Activated CD8-positive, alpha-beta memory T cell treated with anti-CD3 and anti-CD28 coated beads for 4 hours (primary cell): ENCODE measurements at places on chromosomes 12 and 14.

DNA sequence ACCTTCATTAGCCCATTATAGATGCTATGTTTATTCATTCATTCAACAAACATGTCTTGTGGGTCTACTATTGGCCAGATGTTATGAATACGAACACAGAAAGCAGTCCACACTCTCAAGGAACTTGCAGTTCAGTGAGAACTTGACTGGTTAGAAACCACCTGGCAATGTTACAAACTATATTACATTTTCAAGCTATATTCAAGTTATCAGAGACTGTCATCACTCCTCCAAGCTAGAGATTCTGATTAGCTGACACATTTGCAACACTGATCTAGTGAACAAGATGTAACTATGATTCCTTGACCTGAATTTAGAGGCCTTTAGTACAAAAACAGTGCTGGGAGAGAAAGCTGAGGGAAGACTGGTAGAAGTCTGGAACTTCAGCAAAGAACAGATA is 170.7 kb upstream of the EEA1 start:
- DNase-seq, result no peak

DNA sequence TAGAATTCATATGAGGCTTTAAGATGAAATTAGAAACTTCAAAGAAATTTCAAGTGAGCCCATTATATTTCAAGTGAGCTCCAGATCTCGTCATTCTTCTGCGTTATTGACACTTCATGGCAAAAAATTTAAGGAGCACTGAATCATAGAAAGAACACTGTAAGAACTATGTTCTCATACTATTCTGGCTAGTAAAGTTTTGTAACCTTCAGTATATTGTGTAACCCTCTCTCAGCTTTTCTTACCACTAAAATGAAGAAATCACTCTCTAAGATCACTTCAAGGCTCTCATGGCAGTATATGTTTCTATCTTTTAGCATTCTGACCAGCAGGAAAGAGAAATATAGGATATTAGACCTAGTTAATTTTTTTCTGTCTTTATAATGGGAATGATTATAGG is 6.3 kb downstream of the GPHN start:
- no peak for DNase-seq

GRCh38 chr12:123041042-123041531 is 60.6 kb downstream of the ARL6IP4 start:
- no peak for DNase-seq

GRCh38 chr12:23752245-23752644 is 197.2 kb downstream of the SOX5 start:
- DNase-seq, result no peak

DNA sequence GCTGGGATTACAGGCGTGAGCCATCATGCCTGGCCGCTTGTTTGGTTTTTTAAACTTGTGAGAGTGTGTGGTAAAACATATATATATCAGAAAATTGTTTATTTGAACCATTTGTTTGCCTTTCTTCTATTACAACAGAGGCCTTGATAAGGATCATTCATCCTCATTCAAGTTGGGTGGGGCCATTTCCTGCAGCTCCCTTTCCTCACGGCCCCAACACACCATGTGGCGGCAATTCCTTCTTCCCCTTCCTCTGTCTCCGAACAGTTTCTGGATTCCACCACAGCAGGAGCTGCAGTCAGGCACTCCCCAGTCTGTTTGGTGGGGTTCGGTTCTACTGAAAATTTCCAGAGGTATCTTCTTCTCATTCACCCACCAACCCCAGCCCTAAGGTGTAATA is 42.0 kb upstream of the RASSF3 start:
- DNase-seq, result no peak

DNA sequence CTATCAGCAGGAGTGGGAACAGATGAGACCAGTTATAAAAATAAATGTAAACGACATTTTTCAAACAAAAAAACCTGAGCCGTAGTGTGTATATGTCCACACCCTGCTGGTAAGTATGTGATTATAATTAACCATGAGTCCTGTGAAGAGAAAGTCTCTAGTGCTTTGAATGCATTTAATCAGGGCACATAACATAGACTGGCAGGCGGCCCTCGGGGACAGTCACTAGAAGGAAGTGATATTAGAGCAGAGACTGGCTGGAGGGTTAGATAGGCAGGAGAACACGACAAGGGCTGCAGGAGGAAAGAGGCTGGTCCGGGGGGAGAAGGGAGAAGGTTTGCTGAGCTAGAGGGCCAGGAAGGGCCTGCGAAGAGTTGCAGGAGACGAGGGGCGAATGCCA is 23.8 kb upstream of the ELK3 start:
- no peak for DNase-seq

DNA sequence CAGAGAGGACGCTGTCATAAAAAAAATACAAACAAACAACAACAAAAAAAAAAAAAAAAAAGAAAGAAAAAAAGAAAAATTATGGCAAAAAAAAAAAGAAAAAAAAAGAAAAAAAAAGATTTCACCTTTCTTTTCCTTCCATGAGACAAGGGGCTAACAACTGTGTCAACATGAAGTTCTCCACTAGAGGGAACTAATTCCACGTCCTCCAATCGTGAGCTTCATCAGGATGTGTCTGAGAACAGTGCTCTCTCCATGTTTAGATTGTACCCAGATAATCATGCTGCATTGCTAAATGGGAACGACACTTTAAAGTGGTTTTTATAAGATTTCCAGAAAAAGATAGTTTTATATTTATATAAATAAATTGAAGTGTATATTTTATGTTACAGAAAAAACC is 96.2 kb upstream of the PTPRB start:
- DNase-seq, result no peak

DNA sequence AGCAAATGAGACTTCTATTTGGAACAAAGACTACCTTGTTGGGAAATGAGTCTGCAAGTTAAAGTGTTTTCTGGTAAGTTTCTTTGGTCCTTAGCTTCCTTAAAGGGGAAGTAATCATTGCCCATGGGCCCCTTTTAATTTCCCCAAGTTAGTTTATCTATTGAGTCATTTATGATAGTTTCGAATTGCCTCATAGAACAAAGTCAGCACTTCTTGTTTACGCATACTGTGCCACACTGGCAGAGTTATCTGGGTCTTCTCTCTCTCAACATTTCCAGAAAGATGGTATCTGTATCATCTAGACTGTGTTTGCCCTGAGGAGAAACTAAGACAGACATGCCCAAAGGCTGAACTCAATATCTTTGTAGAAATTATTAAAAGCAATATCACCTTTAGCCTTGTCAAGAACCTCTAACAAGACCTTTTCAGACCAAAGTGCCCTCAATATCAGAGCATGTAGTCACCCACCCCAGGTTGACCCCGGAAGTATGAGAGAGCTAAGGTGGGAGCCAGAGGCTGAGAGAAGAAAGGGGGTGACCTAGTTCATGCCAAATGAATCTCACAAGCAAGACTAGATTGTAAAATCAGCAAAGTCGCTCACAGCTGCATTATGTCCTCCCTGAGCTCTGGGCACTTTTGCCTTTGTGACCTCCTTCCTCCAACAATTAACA is 40.0 kb downstream of the GPR65 start:
- DNase-seq, result no peak

- DNase-seq, result no peak
Observed at GRCh38 chr12:117045160-117046010, 53.8 kb downstream of the TESC start.

DNA sequence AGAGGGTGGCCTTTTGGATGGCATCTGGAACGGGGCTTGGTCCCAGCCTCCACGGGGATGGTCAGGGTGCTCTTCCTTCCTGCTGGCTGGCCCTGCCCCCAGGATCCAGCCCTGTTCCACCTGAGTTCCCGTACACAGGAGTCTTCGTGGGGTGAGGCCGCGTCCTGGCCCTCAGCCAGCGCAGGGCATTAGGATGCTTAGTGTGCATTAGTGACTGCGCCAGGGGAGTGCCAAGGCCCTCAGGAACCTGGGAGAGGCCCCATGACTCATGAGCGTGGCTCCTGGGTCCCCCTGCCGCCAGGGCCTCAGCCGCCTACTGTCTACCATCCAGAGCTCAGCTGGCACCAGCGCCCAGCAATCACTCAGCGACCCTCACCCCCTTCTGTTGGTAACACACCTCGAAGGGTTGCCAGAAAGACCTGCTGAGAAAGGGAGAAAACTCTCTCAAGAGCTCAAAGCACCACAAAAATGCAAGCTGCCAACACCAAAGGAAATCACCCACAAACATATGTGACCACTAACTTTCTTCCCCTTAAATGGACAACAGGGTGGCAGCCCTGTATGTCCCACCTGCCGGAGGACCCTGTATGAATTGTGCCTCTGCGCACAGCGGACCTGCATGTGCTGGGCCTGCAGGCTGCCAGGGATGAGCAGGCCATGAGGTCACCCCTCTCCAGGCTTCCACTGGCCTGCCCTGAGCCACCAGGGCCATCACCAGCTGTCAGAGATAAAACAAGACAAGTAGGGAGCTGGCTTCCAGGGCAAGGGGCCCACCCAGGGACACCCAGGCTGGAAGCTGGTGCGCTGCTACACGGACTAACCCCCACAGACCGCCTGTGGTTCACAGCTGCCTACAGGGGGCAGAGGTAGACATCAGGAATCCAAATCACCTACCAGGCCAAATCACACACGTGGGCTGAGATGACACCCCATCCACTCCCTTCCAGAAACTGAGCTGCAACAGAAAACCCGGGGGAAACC is 28.7 kb downstream of the CCDC85C start:
- no peak for DNase-seq

- no peak for DNase-seq
Observed at GRCh38 chr14:68449561-68450181, 343.2 kb downstream of the ZFP36L1 start.

- DNase-seq, result no peak
Observed at GRCh38 chr12:61780435-61780834, 479.8 kb upstream of the USP15 start.

DNA sequence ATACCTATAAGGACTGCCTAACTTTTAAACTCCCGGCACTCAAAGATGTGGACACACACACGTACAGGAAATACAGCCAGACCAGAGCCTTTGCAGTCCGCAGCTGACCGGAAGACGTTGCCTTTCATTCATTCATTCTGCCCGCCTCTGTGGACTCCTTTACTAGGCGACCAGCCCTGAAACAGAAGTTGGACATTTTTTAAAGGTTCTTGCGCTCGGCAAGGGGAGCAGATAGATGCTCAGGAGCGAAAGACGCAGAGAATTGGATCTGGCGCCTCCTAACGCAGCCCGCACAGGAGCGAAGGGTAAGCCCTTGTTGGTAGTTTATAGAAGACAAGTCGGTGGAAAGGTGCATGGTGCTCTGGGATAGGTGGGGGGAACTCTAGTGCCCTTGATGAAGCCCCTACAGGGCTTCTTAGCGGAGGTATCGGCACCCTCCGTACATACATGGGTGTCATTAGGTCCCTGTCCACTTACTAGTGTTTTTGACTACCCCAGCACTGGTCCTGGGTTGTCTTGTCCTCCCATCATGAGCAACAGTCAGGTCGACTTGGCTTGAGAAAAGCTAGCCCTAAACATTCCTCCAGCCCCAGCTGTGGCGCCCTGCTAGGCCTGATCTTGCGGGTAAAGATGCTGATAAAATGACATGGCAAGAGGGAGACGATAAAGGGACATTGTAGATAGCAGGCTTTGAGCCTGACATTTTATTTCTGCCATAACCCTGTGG is at the start of gene KDM2B:
Gene KDM2B, minus strand, starts transcription at position 65 of the 727 bp plus-strand sequence. CDS start 112 bp downstream, outside the sequence.
- no peak for DNase-seq

GRCh38 chr12:74890237-74890599 is 319.4 kb downstream of the KCNC2 start:
- no peak for DNase-seq

DNA sequence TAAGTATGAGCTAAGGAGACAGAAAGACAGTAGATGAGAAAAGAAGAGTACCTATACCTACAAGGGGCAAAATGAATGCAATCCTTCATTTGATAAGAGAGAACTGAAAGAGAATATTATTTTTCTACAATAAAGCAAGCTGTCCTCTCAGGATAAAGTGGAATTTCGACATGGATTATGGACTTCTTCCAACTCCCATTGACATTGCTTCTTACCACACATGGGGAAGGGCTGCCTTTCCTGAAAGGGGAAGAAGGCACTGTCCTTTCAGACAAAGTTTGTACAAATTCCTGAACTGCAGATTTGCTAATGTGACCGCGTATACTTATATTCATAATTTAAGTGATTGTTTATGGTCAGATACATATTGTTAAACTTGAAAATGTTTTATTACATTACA is 4.3 kb upstream of the HEBP1 start:
- no peak for DNase-seq

DNA sequence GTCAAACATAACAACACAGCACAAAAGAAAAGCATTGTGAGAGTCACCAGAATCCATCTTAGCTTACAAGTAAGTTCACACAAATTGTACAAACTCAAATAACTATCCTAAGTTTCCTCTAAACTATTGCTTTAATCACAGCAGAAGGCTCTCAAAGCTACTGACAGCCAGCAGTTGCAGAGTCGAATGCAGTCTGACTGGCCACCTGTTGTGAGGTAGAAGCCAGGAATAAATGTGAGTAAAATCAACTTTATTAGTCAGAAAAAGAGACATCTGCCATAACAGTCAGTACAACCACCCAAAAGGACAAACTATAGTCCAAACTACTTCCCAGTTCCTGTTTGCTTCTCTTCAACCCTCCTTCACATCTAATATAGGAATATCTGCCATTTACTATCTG is 231.7 kb upstream of the USP15 start:
- DNase-seq, result no peak

DNA sequence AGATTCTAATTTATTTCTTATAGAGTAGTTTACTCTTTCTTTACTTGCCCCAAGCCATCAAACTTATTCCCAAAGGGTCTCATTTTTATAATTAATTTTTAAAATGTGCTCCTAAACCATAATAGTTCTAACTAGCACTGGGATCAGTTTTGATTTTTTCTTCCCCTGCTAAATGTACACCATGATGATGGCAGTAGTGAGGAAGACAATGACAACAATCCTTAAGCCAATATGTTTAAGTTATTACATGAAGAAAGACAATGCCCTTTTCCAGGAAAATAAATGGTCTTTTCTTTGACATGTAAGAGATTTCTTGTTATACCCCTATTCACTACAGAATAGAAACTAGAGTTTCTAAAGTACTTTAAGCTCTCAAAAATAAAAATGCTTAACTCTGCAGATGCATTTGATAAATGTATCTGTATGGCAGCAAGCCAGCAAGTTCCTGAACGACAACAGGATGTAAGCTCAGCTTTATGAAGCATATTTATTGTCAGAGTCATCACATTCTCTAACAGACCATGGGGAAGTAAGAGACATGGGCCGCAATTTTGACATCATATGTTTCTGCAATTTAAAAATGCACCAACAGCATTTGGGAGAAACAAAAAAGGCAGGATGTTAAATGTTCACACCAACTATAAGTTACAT is 36.0 kb upstream of the SNX6 start:
- DNase-seq, result no peak

DNA sequence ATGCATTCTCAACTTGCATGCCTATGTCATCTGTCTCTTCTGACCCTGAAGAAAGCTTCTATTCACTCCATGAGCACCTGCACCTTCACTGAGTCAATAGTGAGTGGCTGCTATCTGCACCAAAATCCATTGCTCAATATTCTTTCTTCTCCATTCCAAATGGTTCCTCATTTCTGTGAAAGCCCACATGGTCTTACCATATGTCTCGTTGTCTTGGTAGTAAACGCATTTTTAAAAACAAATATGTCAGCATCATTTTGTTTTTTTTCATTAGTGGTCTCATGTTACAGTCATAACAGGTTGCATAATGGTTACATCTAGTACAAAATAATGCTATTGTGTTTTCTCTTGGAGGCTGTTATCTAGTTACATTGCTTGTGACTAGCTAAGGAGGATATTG is 106.9 kb upstream of the CPM start:
- no peak for DNase-seq

GRCh38 chr14:104292084-104292970 is 153.9 kb downstream of the KIF26A start:
- no peak for DNase-seq

- DNase-seq, result no peak
Observed at GRCh38 chr14:73143003-73143402, 6.7 kb downstream of the PSEN1 start.

- DNase-seq, result no peak
Observed at GRCh38 chr14:67853715-67854114, 34.1 kb downstream of the RAD51B start.
